SW 1271 (cell line): ENCODE measurements at places on chromosomes 2 and 18.

- no peak for DNase-seq
These were observed 498.4 kb downstream of the XIRP2 start for GRCh38 chr2:167386694-167387093.

DNA sequence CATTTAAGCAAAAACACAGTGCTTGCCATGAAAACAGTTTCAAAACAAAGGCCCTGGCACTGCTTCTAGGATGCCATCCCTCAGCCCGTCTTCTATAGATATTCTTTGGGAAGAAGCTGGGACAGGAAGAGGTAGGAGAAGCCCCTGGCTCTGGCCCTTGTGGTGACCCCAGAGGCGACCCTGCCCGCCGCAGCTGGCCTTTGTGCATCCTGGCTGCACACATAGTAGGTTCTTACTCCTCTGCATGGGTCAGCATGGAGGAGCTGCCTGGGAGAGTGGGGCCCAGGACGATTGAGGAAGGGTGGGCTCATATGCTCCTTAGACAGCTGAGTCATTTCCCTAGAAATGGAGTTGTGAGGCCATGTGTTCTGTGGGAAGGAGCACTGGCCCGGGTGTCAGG, 44.4 kb upstream of the OTOF start:
- no peak for DNase-seq

DNA sequence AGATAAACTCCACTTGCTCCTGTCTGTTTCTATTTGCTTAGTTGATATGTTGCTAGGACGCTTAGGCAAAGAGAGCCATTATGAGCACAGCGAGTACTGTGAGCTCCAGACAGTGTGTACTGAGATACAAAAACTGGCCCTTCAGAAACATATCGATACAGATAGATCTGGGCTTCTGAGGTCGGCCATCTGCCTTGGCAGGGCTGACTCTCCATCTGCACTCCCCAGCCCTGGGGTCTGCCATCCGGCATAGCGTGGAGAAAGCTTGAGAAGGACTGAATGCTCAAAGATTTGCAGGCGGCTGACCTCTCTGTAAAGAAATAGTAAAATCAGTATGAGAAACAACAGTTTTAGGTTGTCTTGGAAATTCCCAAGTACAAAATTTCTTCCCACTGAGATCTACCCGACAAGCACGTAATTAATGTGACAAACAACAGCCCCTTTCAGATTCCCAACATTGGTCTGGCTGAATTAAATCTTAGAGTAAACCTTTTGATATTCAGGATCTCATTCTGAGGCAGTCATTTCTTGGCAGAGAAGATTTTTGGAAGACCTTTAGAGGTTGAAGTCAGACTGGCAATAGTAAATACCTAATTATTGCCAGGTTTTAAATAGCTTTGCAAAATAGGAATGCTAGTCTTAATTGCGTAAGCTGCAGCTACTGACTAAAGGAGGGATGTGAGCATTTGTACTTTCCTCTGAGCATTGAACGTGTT, 127.4 kb downstream of the CHST9 start:
- no peak for DNase-seq

DNA sequence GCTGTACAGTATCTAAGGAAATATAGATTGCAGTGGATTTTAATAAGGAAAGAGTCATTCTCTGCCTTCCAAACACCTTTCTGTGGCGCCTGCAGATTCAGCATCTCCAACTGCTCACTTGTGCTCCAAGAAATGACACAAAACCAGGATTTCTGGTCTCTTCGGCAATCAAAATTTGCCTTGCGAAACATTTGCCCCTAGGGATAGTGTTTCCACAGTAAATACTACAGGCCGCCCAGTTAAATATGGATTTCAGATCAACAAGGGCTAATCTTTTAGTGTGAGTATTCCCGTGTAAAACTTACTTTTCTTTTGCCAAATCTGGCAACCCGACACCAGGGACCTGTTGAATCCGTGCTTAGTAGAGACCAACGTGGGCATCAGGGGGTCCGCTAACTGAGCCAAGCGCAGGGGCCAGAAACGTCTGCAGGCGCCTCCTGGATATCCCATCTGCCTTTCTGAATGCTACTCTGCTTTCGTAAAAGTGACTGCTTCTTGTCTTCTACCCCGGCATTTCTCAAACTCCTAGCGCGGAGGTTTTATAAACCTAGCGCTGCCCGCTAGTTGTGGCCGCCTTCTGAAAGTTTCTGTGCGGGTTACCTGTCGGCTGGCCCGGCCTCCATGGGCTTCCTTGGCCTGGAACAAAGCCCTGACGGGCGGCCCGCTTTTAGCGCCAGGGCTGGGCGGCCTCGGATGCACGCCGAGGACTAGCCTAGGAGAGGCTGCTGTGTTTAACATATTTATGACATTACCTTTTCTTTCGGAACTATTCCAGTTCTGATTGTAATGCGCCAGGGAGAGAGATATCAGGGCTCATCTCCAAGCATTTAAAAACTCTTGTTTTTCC, 2.5 kb downstream of the CYP1B1 start:
- DNase-seq = no peak

DNA sequence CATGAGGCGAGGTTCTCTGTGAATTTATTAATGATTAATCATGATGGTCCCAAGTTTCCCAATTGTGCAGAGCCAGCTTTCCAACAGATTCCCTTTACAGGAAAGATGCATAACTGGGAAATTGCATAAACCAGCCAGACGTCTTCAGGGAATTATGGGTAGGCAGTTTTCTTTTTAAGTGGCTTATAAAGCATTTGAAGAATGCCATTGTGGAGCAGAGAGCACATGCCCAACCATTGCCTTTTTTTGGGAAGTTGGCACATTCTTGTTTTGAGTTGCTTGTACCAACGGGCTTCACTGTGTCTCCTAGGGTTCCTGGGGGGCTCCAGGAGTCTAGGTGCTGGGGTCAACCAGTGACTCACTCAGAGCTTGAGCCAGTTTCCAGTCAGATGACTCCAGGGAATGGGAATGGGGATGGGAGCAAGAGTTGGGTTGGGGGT, 231.7 kb upstream of the FOSL2 start:
- no peak for DNase-seq

DNA sequence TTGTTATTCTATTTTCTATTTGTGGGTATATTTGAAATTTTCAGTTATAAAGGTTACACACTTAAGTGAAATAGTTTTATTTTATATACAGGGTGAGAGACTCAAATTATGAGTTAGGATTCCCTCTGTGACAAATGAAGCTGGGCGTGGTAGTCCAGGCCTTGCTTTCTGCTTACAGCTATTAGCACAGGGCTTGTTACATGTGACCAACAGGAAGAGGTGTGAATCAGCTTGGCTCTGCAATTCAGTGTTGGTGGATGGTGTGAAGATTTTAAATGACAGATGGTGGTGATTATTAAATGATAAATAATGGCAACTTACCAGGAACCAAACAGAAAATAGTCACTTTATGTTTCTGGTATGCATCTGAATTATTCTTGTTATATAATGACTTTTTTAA, 64.4 kb upstream of the NOSTRIN start:
- DNase-seq = no peak

DNA sequence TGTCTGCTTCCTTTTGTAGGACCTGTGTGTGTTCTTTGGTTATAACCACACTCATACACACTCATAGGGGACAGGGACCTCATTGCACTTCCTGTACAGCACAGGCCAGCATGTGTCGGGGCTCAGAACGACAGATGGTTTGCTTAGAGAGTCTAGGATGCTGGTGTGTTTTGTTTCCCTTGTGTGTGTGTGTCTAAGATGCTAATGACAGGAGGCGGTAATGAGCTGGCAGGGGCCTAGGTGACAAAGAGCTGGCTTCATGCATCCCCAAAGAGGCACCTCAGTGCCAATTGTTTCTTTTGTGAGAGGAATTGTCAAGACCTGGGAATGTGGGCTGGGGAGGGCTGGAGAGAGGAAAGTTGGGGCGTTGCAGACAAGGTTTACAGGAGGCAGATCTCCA, 66.6 kb downstream of the CELF4 start:
- DNase-seq = no peak

GRCh38 chr2:46248171-46248570, 49.0 kb upstream of the EPAS1 start:
- DNase-seq = no peak

DNA sequence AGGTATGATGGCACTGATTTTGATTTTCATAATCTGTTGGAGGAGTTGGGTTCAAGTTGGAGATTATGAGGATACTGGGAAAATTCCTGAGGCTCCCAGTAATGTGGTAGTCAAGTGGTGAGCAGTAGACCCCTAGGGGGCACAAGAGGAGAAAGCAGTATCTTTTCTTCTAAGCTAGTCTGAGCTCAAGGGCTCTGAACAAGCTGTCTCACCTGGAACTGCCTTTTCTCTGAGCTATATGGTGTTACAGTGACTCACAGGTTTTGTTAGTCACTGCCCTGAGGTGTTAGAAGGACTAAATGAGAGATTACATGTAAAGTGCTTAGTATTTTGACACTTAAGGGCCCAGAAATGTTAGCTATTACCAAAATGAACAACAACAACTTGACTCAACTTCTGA, 42.2 kb downstream of the CD302 start:
- peak; percentile 80 for DNase-seq

DNA sequence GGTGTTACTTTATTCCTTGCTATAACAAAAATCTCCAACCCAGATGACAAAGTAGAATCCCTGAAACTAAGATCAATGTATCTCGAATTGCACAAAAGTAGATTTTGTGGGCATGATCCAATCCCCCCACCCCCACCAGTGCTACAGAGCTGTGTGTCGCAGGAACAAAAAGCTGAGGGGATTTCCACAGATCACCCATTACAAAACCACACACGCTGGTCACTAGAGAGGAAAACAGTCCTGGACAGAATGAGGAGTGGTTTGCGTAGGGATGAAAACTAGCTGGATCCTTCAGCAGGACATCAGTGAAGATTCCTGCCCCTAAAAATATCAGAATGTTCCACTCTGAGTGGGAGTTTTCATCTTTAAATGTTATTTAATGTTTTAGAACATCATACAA, 165.3 kb upstream of the STK17B start:
- no peak for DNase-seq

GRCh38 chr2:190080527-190081049, 18.1 kb upstream of the MSTN start:
- no peak for DNase-seq

DNA sequence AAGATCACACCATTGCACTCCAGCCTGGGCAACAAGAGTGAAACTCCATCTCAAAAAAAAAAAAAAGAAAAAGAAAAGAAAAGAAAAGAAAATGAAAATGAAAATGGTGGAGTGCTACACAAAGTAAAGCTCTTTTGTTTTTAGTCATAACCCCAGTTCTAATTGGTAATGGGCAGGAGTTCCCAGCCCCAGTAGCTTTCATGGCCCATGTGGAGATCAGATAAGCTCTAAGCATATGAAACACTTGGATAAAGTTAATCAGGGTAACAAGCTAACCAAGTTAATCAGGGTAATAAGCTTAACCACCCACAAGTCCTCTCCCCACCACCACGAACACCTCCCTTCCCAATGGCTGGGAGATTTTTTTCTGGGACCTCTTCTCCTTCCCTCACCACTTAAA, 240.8 kb downstream of the BCL11A start:
- DNase-seq = no peak

DNA sequence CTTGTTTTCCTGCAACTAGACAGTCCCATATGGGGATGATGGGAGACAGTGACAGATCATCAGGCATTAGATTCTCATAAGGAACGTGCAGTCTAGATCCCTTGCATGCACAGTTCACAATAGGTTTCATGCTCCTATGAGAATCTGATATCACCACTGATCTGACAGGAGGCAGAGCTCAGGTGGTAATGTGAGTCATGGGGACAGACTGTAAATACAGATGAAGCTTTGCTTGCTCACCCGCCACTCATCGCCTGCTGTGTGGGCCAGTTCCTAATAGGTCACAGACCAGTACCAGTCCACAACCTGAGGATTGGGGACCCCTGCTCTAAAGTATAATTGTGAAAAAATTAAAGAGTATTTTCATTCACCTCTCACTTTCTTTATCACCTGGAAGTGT, 23.6 kb upstream of the RAB1A start:
- no peak for DNase-seq

DNA sequence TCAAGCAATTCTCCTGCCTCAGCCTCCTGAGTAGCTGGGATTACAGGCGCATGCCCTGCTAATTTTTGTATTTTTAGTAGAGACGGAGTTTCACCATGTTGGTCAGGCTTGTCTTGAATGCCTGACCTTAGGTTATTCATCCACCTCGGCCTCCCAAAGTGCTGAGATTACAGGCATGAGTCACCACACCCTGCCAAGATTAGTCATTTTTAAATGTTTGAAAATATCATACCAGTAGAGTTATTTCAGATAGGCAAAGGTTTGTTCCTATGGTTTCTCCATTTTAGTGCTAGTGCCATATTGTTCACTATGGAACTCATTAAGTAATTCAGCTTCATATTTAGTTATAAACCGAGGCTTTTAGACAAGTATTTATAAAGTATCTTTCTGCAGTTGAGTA, 52.3 kb downstream of the HIBCH start:
- no peak for DNase-seq

GRCh38 chr2:47025969-47026610, 110.5 kb upstream of the MCFD2 start:
- no peak for DNase-seq

GRCh38 chr2:16578081-16578480, 87.6 kb downstream of the CYRIA start:
- no peak for DNase-seq

- DNase-seq = no peak
These were observed 487.4 kb upstream of the SALL3 start for GRCh38 chr18:78492064-78492812.

- DNase-seq = no peak
These were observed 47.8 kb downstream of the ZAP70 start for GRCh38 chr2:97761192-97761591.

GRCh38 chr2:110157153-110157793, 41.7 kb upstream of the MALL start:
- peak; percentile 10 for DNase-seq

DNA sequence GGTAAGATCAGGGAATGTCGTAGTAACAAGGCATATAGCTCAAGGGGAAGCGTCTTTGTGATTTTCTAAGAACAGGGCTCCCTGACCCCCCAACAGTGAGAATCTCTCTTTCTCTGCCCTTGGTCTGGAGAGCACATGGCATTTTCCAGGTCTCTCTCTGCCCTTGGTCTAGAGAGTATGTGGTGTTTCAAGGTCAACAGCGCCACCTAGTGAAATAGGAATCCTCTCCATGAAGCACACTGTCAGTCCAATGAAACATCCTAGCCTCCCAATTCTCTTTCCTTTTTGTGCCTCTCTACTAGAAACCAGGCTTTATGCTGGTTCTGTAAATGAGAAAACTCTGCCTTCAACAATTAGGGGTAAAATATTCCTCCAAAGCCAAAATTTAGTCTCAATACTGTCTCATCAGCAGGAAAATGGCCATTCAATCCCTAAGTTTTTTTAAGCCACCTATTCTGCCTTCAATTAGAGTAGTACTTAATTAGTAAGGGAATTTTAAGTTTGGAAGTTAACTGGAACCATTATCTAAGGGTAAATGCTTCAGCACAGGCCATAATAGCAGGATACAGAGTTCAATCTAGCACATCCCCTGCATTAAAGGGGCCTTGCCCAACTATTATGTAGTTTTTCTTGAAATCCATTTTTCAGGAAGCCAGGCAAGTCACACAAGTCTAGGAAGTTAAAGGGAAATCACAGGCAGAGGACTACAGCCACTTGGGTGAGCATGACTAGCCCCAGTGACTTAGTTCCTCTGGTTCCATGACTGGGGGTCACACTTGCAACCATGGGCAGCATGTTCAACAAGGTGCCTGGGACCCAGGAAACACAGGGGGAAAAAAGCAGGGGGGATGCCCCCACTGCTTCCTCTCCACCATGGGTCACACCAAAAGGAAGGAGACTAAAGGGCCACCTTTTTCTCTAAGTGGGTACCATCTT, 12.4 kb downstream of the DYM start:
- no peak for DNase-seq
